Left cardiac atrium (tissue), 4 donors: ENCODE measurements at places on chromosomes 6 and 20. TPM values are rescaled to one million over a fixed set of nuclear protein-coding genes. Genes with fewer than 3 reads are reported as not detected.

DNA sequence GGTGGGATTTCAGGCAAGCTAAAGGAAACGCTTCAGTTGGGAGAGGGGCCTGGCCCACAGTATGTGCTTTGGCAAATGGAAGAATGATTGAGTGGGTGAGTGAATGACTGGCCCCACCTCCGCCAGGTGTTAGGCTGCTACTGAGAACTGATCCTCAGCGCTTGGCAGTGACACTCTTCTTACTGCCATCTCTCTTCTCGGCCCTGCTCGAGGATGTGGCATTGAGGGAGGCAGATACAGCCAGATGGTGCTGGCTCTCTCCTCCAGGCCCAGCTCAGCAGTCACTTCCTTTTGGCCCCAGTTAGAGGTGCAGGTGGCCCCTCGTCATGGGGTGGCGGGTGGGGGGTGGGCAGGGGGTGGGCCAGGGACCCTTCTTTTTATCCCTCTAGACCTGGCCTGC is 38.9 kb upstream of the KCNK5 start:
- no peak for DNase-seq

DNA sequence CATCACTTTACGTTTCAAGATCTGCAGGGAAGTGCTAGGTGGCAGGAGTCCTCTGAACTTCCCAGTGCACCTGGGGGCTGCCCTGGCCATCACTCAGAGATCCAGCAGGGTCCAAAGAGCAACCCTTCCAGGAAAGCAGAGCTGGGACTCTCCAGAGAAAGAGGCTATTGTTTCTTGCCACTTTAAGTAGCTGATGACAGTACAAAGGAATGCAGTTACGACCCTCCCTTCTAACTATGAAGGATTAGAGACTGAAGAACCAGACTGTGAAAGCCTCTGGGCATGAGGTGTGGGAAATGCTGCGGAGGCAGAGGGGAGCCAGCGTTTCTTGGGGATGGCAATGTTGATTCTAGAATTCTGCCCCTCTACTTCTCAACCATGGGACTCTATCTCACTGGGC is 189.1 kb upstream of the SUPT3H start:
- DNase-seq = no peak

- no peak for DNase-seq
Measured at GRCh38 chr6:148453906-148454305, 111.3 kb downstream of the SASH1 start.

SSTR4 gene
- total RNA-seq = not detected

LGSN gene
- total RNA-seq = not detected

GRCh38 chr6:71410164-71410566 is 121.6 kb downstream of the OGFRL1 start:
- DNase-seq = no peak

UBD gene
- total RNA-seq = not detected

NR2E1 gene
- total RNA-seq = not detected

CGA gene
- total RNA-seq = 5.6 TPM

GSTA3 gene
- not detected for total RNA-seq

GRCh38 chr20:53354314-53354713 is 239.3 kb downstream of the ZNF217 start:
- no peak for DNase-seq

DNA sequence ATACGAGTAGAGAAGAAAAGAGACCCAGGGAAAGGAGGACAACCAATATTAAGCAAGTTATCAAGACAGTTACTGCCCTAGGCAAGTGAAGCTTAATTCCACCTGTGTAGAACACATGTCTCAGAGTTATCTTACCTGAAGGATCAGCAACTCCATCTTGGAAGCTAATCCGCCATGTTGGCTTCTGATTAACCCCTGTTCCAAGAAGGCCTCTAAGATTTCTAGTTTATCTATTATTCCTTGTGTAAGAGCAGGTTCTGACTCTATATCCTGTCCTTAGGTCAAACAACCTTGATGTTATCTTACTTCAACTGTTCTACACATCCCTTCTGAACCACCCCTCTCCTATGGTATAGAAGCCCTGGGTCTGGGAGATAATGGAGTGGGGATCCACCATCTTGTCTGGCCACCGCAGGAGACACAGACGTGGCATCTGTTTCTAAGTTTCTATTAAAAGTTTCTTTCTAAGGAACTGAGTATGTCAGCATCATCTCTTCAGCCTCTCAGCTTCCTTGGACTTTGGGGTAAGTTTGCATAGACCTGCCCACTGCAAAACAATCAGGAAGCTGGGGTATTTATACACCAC is 27.7 kb upstream of the PTPN1 start:
- no peak for DNase-seq

GRCh38 chr6:40723967-40724366 is 136.8 kb upstream of the LRFN2 start:
- DNase-seq = no peak

DNA sequence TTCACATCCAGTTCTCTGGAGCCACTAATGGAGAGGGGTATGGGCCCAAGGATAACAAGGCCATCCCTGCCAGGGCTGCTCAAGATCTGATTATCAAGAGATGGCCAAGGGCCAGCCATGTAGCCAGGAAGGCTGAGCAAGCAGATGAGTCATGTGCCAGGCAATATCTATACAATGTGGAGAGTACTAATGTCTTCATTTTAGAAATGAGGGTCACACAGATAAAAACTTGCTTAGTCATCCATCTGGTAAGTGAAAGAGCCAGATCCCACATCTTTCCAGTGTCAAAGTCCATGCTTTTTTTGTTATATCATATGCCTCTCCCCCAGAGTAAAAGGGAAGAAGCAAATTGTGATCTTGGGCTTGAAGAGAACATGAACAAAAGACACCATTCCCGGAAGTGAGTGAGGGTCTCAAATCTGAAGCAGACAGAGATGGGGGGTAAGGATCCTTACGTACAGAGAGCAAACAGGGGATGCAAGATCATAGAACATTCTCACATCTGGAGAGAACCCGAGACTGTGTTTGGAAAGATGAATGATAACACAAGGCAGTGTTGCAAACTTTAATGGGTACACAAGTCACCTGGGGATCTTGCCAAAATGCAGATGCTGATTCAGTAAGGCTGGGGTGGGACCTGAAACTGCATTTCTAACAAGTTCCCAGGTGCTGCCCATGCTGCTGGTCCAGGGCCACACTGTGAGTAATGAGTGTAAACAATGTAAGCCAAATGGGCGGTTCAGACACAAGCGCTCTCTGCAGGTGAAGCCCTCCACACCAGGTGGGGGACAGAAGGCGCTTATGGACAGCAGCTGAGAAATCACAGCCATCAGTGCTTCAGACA is 20.0 kb upstream of the GSTA3 start:
- DNase-seq = no peak

- no peak for DNase-seq
Measured at GRCh38 chr6:170041526-170041925, 249.4 kb downstream of the DLL1 start.

DNA sequence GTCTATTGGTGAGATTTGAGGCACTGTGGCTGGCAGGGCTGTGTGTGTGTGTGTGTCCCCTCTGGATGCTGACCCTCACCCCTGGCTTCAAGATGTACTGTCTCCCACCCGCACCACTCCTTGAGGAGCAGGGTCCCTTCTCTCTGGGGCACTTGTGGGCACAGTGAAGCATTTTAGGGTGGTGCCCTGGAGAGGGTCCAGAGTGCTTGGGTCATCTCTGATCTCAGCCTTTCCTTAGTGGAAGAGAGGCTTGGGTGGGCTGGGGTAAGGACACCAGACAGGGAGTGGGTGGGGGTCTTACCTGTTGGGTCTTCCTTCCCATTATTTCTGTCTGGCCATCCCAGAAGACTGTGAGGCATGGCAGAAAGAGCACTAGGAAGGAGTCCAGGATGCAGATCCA is 66.1 kb downstream of the EFCAB8 start:
- no peak for DNase-seq

NKX2-4 gene
- total RNA-seq = not detected

DNA sequence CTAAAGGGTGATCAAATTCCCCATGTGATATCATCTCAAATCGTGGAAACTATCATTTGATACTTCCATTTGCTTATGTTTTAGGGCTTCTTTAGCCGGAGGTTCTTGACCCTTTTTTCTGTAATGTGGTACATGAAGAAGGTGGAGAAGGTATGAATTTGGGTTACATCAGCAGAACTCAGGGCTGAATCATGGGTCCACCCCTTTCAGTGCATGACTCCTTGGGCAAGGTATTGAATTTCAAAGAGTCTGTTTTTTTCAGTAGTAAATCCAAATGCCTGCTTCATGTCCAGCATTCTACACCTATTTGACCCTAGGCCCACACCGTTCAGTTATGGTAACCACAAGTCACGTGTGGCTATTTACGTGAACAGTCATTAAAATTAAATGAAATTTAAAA is 30.6 kb upstream of the QKI start:
- DNase-seq = no peak

GRCh38 chr6:132780770-132781371 is 17.6 kb downstream of the SLC18B1 start:
- no peak for DNase-seq

DNA sequence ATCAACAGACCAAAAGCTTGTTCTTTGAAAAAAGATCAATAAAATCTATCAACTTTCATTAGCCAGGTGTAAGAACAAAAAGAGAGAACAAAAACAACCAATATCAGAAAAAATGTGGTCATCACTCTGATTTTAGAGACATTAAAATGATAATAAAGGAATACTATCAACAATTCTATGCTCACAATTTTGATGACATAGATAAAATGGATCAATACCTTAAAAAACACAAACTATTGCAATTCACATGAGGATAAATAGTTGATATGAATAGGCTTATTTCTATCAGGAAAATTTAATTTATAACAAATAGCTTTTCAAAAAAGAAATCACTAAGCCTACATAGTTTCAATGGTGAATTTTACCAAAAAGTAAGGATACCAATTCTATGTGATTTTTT is 809.4 kb upstream of the EYS start:
- DNase-seq = no peak
